ENCODE measurements at places on chromosomes 3 and 15.

GRCh38 chr15:56677271-56677670 is 56.0 kb downstream of the ZNF280D start:
- no peak for DNase-seq

- DNase-seq = no peak
These were observed 239.0 kb downstream of the SQOR start for GRCh38 chr15:45873781-45874180.

DNA sequence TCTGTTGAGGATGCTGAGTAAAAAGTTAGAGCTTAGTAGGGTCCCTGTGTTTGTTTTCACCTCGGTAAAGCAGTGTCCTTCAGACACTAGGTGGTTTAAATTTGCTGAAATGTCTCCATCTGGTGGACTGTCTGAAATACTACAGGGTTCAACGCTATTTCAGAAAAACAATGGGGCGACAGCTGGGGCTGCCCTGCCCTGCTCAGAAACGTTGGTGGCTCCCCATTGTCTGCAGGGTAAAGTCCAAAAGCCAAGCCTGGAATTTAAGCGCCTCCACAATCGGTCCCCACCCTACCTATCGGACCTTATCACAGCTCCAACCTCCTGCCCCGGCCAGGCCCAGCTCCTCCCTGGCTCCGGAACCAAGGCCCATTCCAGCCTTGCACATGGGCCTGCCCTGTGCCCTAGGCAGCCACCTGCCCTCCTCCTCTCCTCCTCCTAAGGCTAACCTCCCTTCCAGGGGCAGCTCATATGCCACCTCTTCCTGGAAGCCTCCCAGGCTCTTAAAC is 4.3 kb upstream of the TSEN2 start:
- DNase-seq = no peak

DNA sequence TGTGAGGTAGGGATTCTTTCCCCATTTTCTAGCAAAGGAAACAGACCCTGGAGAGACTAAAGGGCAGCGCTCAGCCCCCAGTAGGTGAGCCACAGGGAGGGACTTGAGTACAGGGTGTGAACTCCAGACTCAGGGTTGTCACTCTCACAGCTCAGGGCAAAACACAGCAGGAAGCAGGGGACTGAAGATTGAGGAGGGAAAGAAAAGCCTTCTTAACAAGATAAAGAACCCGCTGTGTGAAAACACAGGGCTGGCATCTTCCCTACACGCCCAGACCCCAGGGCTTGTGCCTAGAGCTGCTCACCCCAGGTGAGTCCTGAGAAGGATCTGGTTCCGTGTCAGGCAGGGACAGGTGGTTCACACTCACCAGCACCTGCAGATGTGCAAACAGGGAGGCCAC is 59.6 kb downstream of the ABTB1 start:
- no peak for DNase-seq

DNA sequence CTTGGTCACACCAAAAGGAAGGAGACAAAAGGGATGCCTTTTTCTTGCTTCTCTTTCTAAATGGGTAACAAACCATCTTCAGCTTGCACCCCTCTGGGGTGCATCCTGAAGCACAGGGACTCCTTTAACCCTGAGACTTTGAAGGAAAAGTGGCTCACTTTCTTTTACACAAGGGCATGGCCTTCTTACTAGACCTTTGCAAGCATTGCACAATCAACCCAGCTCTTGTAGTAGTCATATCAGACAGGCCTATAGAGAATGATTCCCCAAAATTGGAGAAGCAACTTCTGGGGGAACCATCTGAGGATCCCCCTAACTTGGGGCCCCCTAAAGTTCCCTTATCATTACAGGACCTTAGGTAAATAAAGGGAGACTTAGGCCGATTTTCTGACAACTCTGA is 56.1 kb upstream of the GK5 start:
- no peak for DNase-seq

DNA sequence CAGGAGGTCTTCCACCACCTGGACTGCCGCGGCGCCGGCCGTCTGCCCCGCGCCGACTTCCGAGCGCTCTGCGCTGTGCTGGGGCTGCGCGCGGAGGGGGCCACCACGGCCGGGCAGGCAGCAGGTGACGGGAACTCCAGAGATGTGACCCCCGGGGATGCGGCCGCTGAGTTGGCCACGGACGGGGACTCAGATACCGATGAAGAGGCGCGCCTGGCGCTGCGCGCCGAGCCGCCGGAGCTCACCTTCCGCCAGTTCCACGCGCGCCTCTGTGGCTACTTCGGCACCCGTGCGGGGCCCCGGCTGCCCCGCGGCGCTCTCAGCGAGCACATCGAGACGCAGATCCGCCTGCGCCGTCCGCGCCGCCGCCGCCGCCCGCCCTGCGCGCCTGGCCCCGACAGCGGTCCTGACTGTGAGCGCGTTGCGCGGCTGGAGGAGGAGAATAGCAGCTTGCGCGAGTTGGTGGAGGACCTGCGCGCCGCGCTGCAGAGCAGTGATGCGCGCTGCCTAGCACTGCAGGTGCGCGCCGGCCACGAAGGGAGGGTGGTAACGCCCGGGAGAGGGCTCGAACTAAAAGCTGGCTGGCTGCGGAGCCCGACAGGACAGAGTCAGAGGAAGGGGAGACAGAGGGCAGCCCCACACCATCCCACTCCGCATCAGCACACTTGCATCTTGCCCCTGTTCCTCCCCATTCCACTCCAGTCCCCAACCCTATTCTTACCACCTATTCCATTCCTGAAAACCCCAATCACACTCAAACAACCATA is 885 bp downstream of the EFCC1 start:
- DNase-seq = peak; percentile 58

DNA sequence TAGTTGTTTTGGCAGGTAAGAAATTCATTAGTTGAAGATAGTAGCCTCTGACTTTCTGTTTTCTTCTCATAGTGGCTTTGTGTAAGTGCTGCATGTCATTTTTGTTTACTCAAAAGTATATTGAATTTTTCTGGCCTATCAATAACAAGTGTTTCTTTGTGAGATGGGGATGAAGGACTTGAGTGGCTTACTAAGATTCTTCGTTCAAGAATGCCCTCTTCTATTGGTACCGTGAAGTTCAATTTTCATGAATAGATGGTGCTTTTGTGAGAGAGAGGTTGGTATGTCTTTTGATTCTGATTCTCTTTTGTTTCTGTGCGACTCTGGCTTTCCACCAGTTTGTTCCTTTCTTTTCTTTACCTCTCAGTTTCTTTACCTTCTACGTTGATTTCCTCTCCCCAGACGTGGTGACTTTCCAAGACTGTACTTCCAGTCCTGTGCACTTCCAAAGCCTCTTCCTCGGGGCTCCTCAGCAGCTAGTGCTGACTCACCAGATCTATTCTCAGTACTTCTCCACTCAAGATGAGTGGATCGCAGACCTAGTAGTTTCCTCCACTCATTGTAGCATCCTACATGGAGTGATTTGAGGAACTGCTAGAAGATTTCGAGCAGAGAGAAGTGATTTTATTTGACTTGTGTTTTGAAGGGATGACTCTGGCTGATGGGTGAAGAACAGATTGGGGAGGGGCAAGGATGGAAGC is 82.0 kb upstream of the EPHB3 start:
- no peak for DNase-seq
